Activated T-helper 2 cell treated with anti-CD3 and anti-CD28 coated beads, Interferon-gamma antibody, Interleukin-2, Interleukin-4, amounts not matched to agents 10 μg/mL and 5 μg/mL and 100 μg/mL, durations not matched to agents 14 hours and 24 hours and 36 hours (primary cell): ENCODE measurements at places on chromosomes 3 and 15. TPM values are rescaled to one million over a fixed set of nuclear protein-coding genes. Genes with fewer than 3 reads are reported as not detected.

Gene TJP1
- not detected in 2 replicates for total RNA-seq

DNA sequence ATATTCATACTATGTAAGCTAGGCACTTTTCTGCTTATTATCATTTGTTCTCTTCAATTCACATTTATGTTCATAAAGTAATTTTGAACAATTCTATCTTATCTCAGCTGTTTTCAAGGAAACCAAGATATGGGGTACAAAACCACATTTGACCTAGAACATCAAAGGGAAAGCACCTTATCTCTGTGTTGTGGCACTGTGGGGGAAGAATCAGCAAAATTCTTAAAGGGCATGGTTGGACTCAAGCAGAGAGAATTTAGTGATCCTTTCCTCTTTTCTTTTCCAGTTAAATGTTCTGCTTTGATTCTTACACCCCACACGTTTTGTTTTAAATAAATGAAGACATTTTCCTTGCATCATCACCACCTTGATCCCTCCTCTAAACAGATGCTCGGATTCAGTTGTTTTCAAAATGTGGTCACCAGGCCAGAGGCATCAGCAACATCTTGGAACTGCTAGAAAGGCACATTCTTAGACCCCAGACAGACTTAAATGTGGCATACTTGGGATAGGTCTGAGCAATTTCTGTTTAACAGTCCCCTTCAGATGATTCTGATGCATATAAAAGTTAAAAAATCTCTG, 128.4 kb upstream of the TP63 start:
- no peak overlapping the region for H3K4me3 ChIP-seq
- peak overlapping the region; percentile 30 for H3K27ac ChIP-seq
- peaks cover 41% of the 10 kb centered on the region for H3K4me1 ChIP-seq
- no peak for DNase-seq
- H3K36me3 ChIP-seq, result peaks cover 46% of the 10 kb centered on the region

Gene TMC3
- not detected in 2 replicates for total RNA-seq

Gene PCYT1A
- total RNA-seq, result 49.2 and 53.7 TPM in 2 replicates

Gene CX3CR1
- total RNA-seq, result 0.48 and 0.52 TPM in 2 replicates

Gene IQCF5
- not detected in 2 replicates for total RNA-seq

DNA sequence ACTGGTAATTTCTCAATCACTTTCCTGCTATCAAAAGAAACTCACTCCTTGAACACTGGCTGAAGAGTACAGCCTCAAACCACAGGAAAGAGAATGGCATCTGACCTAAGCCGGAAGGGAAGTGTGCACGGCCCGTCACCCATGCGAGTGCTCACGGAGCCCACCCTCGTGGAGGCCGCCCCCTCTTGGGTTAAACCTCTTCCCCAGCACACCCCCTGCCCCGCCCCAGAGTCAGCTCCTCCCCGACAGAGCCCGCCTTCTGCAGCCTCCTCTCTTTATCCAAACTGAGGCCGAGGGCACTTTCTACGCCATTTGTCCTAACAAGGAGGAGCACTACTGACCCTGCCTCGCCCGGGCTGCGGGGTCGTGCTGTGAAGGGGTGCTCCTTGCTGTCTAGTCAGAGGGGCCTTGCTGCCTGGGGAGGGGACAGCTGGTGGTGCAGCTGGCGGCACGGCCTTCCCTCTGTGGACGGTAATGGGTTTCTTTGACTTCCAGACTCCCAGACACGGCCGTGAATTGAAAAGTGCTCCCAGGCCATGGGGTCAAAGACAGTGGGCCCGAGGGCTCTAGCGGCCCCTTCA, 137.7 kb downstream of the NSMCE3 start:
- H3K27ac ChIP-seq, result no peak overlapping the region
- DNase-seq, result no peak
- H3K36me3 ChIP-seq, result no peaks in the 10 kb centered on the region
- no peak overlapping the region for H3K4me3 ChIP-seq

DNA sequence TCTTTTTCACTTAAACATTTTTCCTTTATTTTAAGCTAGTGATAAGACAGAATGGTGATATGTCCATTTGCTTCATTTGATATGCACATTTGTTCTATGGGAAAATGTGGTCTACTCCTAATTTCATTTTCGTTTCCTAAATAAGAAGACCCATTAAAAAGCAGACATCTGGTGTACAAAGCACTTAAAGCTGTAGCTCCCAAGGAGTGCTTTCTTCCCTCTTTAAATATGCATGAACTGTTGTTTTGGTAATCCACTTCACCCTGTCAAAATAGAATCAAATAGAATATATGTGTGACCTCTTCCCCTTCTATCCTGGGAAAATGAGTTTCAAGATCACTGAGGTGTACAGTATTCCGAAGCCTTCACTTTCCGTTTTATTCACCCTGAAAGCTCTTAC, 182.8 kb downstream of the ROBO2 start:
- H3K27ac ChIP-seq, result no peak overlapping the region
- H3K4me3 ChIP-seq, result no peak overlapping the region
- no peaks in the 10 kb centered on the region for H3K27me3 ChIP-seq
- no peaks in the 10 kb centered on the region for H3K36me3 ChIP-seq

Gene CYP19A1
- total RNA-seq, result 1.5 and 2.3 TPM in 2 replicates

GRCh38 chr3:33904730-33905129, 106.3 kb downstream of the PDCD6IP start:
- H3K27me3 ChIP-seq, result peaks cover 2% of the 10 kb centered on the region
- H3K4me1 ChIP-seq, result no peaks in the 10 kb centered on the region
- no peak overlapping the region for H3K4me3 ChIP-seq
- no peak for DNase-seq
- no peak overlapping the region for H3K27ac ChIP-seq

DNA sequence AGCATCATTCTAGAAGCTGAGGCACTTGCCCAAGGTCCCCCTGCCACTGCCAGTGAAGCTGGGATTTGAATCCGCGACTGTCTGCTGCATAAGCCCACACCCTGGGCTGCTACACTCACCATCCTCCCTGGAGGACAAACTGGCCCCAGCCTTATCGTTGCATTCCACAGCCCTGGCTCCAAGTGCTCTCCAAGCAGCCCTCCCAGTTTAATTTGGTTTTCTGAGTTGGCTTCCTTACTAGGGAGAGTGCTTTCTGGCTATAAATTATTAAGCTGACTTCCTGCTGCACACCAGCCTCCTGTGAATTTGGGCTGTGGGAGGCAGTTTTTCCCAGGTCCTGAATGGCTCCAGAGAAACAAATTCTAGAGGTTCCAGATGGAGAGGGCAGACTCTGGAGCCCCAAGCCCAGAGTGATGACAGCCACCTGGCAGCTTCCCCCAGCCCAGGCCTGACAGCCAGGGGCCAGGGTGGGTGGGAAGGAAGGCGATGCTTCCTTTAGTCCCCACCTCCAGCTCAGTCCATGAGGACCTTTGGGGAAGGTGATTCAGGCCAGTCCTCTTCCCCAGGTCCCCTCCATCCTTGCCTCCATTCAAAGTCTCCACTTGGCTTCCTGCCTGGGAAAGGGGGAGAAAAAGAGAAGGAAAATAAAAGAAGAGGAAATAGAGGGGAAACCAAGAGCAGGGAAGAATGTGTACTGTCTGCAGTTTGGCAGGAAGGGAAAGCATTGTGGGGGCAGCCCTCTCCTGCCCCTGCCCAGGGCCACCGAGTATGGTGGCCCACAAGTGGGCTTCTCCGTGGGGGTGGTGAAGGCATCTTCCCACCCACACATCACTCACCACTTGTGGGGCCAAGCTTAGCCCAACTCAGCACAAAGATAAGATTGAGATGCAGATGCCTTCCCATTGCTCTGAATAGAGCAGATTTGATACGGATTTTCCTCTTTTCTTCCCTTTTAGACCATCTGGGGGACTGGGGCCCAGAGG, 69.6 kb downstream of the SEMA5B start:
- H3K27ac ChIP-seq, result no peak overlapping the region
- no peaks in the 10 kb centered on the region for H3K36me3 ChIP-seq
- no peak for DNase-seq
- no peak overlapping the region for H3K4me3 ChIP-seq
- H3K27me3 ChIP-seq, result peaks cover 14% of the 10 kb centered on the region

Gene SOX14
- total RNA-seq, result not detected in 2 replicates

Gene SKOR1
- 0.09 and 0.21 TPM in 2 replicates for total RNA-seq

Gene AQP9
- total RNA-seq, result 0.89 and 0.94 TPM in 2 replicates

Gene B2M
- 4,961 and 5,148 TPM in 2 replicates for total RNA-seq

GRCh38 chr15:98863983-98864382, 143.6 kb downstream of the PGPEP1L start:
- H3K36me3 ChIP-seq, result no peaks in the 10 kb centered on the region
- H3K4me3 ChIP-seq, result no peak overlapping the region
- peaks cover 24% of the 10 kb centered on the region for H3K4me1 ChIP-seq
- no peak for DNase-seq
- no peak overlapping the region for H3K27ac ChIP-seq

- no peak overlapping the region for H3K4me3 ChIP-seq
- no peaks in the 10 kb centered on the region for H3K36me3 ChIP-seq
- DNase-seq, result no peak
- H3K4me1 ChIP-seq, result no peaks in the 10 kb centered on the region
- no peak overlapping the region for H3K27ac ChIP-seq
Measured at GRCh38 chr15:61376516-61376915, 147.4 kb upstream of the RORA start.

DNA sequence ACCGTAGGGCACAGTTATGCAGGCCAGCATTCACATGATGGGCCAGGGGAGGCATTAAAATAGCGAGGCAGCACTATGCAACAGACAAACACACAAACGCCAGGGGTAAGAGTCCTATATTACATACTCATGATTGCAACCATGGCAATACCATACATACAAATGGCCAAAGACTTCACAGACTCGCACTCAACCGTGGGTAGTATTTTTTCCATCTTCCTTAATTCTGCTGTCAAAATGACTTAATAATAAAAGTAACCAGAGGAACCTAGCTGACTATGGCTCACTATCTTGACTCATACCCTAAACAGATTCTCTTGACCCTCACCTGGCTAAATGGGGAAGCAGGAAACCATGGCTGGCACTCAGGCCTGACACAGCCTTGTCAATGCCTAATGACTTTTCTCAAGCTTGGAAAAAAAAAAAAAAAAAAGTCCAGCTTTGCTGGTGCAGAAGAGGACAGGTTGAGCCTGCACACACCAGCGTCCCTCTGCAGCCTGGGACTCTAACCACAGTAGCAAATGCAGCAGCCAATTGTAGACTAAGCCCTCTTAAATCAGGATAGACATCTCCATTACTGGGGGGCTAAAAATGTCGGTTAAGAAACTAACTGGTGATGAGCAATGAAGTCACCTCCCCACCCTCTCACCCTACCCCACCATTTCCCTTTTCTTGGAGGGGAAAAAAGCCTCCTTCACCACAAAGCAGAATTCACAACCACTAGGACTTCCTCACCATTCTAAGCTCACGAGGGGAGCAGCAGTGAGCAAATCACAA, 23.1 kb downstream of the CCDC12 start:
- H3K36me3 ChIP-seq, result peaks cover 25% of the 10 kb centered on the region
- peak overlapping the region; percentile 95 for H3K27ac ChIP-seq
- peaks cover 78% of the 10 kb centered on the region for H3K4me1 ChIP-seq
- no peak for DNase-seq
- no peaks in the 10 kb centered on the region for H3K27me3 ChIP-seq
- peak overlapping the region; percentile 63 for H3K4me3 ChIP-seq

DNA sequence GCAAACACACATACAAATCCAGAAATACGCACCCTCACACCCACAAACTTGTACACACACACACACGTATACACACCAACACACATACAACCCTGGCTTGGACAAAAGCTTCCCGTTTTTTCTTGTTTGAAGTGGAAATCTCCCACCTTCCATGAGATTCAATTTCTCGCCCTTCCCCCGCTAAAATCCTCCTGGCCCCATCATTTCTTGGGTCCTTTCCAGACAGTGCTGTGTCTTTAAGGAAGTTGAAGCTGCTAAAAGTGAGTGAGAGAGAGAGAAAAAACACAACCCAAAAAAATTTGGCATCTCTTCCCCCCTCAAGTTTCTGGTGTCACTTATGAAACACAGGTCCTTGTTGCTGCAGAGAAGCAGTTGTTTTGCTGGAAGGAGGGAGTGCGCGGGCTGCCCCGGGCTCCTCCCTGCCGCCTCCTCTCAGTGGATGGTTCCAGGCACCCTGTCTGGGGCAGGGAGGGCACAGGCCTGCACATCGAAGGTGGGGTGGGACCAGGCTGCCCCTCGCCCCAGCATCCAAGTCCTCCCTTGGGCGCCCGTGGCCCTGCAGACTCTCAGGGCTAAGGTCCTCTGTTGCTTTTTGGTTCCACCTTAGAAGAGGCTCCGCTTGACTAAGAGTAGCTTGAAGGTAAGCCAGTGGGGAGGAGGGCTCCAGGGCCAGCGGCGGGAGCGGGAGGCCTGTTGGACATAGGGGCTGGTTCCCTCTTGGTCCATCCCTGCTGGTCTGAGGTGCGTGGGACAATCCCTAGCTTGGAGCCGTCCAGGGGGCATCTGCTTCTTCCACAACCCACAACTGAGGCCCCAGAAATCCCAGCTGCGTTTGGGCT, at the start of gene ISLR:
ISLR (plus strand) TSS at position 331 of the 839 bp plus-strand sequence. CDS start 1,149 bp downstream, outside the sequence.
- no peaks in the 10 kb centered on the region for H3K4me1 ChIP-seq
- H3K27me3 ChIP-seq, result no peaks in the 10 kb centered on the region
- no peaks in the 10 kb centered on the region for H3K36me3 ChIP-seq
- no peak within 1 kb of the TSS for H3K27ac ChIP-seq
- H3K4me3 ChIP-seq, result no peak within 1 kb of the TSS
- DNase-seq, result no peak

DNA sequence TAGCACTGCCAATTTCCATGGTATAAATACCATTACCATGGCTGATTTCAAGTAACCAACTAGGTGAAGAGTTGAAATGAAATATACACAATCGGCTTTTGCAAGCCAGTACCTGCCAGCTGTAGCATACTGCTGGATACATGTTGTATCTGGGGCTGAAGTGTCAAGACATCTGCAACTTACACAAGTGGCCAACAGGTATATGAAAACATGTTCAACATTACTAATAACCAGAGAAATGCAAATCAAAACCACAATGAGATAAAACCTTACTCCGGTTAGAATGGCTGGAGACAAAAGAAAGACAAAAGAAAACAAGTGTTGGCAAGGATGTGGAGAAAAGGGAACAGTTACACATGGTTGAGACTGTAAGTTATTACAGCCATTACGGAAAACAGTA, 11.6 kb downstream of the ATOSA start:
- no peak overlapping the region for H3K27ac ChIP-seq
- peaks cover 64% of the 10 kb centered on the region for H3K36me3 ChIP-seq
- H3K27me3 ChIP-seq, result no peaks in the 10 kb centered on the region
- DNase-seq, result no peak

GRCh38 chr3:55687526-55687925, 200.4 kb upstream of the WNT5A start:
- H3K4me3 ChIP-seq, result no peak overlapping the region
- H3K27me3 ChIP-seq, result no peaks in the 10 kb centered on the region
- DNase-seq, result no peak
- H3K4me1 ChIP-seq, result no peaks in the 10 kb centered on the region
- H3K36me3 ChIP-seq, result no peaks in the 10 kb centered on the region

Gene WWTR1
- 2.6 TPM in 2 replicates for total RNA-seq

Gene CASR
- not detected in 2 replicates for total RNA-seq

DNA sequence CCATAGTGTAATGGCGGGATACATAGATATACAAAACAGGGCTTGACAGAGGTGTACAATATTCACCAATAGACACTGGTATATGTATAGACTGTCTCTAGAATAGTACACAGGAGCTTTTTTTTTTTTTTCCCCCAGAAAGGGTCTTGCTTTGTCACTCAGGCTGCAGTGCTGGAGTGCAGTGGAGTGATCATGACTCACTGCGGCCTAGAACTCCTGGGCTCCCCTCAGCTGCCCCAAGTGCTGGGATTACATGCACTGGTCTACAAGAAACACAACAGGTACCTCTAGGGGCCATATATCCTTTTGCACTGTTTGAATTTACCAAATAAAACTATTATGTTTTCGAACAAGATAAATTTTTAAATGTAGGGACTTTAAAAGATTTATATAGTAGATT, 12.3 kb downstream of the RHOA start:
- no peak for DNase-seq
- H3K27ac ChIP-seq, result no peak overlapping the region
- no peaks in the 10 kb centered on the region for H3K27me3 ChIP-seq
- peaks cover 61% of the 10 kb centered on the region for H3K36me3 ChIP-seq
- peaks cover 31% of the 10 kb centered on the region for H3K4me1 ChIP-seq
- no peak overlapping the region for H3K4me3 ChIP-seq

Gene SH2D7
- total RNA-seq, result not detected in 2 replicates

Gene GNAT1
- total RNA-seq, result not detected in 2 replicates
